Left cardiac atrium (tissue), 4 donors: ENCODE measurements at places on chromosomes 1 and 21.

DNA sequence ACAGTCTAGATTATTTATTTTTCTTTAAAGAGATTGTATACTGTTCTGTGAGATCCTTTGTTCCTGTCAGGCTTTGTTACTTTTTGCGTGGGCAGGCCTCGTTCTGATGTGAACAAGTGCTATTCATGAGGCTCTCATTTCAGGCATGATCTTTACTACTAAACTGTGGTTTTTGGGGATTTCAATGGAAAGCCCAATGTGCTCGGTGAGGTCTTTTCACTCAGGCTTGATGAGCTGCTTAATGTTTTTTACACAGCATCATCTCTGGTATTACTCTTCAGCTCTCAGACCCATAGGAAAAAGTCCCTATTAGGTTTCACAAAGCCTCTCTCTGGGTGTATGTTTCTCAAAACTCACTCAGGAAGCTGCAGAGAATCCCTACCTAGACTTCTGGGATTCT lies 419.4 kb downstream of the GPATCH2 start:
- DNase-seq, result no peak

DNA sequence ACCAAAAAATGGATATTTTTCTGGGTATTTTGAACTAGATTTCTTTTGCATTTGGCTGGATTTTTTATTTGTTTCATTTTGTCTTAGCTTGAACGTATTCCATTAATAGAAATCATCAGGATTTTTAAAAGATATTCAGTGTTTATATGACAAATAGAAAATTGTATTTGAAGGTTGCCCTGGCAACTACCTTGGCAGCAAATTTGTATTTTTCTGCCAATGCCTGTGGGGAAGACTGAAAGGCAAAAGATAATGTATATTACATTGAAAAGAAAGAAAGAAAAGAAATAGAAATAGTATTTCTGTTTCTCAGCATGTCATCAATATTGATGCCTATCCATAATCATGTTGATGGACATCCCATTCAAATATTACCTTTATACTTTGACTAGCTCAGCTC lies 16.8 kb downstream of the VCAM1 start:
- DNase-seq, result peak; percentile 19

DNA sequence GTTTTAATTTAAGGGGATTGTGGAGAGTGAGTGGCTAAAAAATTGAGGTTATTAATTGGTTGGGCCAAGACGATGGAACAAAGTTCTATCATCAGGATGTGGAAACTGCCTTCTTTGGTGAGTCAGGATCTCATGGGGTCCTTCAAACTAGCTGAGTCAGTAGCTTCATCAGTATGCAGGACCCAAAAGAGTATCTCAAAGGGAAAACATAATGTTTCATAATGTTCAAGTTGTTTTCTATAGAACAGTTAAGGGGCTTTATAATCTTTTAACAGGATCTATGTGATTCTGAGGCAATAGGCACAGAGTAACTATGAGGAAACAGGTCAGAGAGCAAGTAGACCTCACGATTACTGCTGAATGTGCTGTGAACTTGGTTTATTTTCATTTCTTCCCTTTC lies 3.2 kb upstream of the OLFML2B start:
- no peak for DNase-seq

GRCh38 chr1:51313961-51314777 lies 16.2 kb downstream of the TTC39A start:
- no peak for DNase-seq

- no peak for DNase-seq
Observed at GRCh38 chr1:152621993-152622392, 910 bp downstream of the LCE3A start.

GRCh38 chr21:20999659-21000058 lies 1.4 kb downstream of the NCAM2 start:
- DNase-seq, result no peak

DNA sequence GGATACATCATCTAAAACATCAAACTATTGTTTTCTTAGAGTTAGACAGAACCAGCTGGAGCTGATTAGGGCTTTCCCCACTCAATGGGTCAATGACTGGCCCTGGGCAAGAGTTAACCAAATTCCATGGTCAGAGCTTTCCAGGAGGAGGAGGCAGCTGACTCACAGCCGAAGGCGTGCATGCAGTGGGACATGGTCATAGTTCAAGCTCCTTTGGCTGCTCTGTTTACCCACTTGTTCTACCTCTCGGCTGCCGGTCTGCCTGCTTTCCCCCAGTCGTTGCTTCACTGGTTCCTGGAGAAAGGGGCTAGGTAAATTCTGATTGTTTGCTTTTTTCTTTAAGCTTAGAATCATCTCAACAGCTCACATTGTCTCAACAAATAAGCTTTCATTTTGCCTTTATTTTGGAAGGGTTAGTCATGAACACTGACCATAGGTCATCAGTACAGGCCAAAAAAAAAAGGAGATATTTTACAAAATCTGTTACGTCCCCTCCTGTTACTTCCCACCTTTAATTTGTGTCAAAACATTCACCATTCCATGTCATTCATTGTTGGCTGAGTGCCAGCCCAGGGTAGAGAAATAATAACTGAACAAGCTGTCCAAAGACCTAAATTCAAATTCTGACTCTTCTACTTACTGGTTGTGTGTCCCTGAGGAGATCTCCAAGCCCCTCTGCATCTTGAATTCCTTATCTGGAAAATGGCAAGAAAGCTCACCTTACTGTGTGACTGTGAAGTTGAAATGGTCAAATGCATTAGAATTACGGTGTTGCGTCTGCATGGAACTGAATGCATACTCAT lies 12.0 kb downstream of the MAB21L3 start:
- no peak for DNase-seq

DNA sequence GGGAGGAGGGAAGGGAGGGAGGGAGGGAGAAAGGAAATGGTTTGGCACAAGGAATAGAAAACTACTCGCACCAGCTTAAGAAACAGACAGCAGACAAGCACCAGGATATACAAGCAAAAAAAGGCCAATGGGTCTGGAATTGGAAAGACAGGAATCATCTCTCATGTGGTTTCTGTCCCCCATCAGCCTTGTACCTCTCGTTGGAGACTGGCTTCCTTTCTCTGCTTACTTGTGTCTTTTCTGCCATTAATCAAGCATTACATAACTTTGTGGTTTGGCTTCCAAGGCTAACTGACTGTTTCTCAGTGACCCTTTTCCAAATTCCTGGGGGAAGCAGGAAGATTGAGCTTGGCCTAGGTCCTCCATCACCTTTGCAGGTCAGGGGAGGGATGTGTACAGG lies 11.8 kb upstream of the RALGPS2 start:
- no peak for DNase-seq

DNA sequence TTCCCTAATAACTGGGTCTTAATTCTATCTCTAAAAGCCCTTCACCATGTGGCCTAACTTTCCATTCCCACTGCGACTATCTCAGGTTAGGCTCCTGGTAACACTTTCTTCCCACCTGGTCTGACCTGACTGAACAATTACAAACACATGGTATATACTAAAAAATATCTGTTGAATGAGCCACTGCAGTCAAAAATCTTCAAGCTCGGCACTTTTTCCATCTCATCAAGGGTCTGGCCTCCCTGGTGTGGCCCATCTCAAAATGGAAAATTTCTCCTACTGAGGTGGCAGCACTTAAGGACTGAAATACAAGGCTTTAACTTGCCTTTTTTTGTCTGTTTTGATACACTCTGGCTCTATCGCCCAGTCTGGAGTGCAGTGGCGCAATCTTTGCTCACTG lies 48.3 kb downstream of the BCAR3 start:
- DNase-seq, result no peak

- DNase-seq, result peak; percentile 69
Observed at GRCh38 chr1:145918992-145919939, 749 bp upstream of the PEX11B start.
